ENCODE measurements at places on chromosomes 7 and 10. TPM values are rescaled to one million over a fixed set of nuclear protein-coding genes. Genes with fewer than 3 reads are reported as not detected.

Gene ADIRF
- 0.66 TPM for total RNA-seq

Gene SLC25A28
- total RNA-seq: 78.9 TPM

Gene COL17A1
- total RNA-seq: not detected

Gene IDI2
- total RNA-seq: not detected

Gene GFRA1
- total RNA-seq: not detected

Gene NME8
- total RNA-seq: not detected

Gene GPR37
- total RNA-seq: not detected

Gene HERPUD2
- 66.9 TPM for total RNA-seq

Gene ACSM6
- total RNA-seq: not detected

Gene CACNB2
- total RNA-seq: not detected

Gene LOXL4
- 0.09 TPM for total RNA-seq

Gene ASL
- 23.0 TPM for total RNA-seq

Gene SPDYE11
- not detected for total RNA-seq
